ENCODE measurements at places on chromosomes 16 and 17.

DNA sequence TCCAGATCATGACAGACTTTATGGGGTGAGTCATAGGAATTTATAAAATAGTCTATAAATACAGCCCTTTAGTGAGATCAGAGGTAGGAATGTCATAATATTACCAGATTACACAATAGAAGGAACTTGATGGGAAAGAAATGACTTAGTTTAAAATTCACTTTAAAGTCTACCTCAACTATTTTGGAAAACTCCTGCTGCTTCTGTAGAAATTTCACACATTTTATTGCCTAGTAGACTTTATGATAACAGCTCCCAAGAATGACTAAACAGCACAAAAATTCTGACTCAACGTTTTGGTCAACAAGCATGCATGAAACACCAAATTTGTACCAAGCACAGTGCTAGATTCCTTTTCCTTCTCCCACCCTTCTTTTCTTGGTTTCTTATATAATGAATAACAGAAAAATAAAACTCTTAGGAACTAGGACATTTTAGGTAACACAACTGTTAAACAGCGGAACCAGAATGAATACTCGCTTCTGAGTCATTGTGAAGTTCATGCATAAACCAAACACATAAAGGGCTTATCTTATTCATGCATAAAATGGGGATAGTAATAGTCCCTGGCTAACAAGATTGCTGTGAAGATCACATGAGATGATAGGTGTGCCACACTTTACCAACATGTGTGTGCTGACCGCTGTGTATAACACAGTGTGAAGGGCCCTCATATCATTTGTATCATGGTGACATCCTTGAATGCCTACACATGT, 243.9 kb downstream of the CDH8 start:
- no peak for DNase-seq

DNA sequence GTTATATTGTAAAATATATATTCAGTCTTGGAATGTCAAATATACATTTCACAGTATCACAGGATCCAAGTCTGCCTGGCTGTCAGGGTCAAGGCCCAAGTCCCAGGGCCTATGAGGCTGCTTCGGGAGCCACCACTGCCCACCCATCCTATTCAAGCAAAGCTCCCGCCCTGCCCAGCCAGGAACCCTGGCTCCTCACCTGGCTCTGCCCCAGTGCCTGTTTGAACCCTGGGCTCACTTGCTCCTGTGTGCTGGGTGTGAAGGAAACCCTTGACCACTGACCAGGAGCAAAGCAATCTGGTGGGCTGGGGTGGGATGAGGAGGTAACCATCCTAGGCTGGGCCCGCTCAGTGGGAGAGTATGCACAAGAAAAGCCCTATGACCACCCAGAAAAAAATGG, 27.0 kb downstream of the ITGAE start:
- no peak for DNase-seq

DNA sequence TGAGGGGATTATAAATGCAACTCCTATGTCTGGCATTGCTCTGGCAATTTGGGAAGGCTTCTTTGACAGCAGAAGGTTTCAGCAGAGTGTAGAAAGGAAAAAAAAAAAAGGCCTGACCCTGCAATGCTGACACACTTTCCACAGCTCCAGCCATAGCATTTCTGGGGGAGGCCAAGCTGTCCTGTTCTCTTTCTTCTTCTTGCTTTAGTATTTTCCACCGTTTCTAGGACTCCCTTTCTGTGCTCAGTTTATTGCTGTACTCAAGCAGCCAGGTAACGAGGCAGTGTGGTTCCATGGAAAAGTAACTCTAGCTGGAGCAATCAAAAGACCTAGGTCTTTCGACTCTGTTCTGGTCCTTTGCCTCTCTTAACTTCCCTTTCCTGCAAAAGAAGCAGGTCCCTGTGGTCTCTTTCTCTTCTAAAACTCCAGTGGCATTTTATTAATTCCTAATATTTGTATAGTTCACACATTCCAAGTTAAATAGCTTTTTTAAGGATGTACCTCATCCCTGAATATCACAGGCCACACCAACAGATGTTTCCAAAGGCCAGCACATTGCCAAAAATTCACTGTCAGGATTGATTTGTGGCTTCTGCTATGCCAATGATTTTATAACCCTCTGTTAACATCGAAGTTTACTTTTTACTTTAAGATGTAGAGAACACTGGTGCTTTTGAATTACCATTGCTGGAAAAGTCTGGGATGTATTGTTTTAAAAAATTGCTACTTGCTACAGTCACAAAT, 90.3 kb upstream of the BCAR1 start:
- DNase-seq: no peak

DNA sequence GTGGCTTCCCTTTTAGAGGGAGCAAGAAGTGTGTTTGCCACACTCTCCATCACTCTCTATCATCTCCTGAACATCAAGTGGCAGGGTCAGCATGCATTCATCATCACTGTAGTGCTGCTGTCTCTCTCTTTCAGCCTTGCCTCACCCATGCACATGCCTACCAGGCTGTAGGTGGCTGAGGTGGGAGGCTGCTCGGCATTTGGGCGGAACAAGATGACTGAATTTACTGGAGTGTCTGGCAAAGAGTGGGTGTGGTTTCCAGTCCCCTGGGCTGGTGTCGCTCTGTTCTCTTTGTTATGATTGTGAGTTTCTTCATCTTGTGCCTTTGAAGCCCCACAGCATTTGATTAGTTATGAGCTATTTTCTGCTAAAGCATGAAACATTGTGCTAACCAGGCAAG, 541.9 kb upstream of the EEF2KMT start:
- no peak for DNase-seq

DNA sequence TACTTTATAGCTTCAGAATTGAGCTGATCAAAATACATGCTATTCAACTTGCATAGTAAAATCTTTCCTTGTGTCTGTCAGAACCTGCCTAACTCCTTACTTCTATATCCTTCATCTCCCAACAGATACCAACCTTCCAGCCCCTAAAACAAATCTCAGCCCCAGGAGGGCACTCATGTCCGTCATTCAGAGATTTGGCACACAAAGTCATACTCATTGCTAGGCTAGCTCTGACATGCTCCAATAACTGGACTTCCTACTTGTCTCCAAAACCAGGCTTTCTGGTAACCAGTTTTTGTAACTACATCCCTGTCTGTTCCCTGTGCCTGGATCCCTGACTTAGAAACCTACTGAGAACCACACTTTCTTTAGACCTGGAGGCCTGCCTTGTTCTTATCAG, 37.5 kb upstream of the DHX40 start:
- DNase-seq: no peak

- no peak for DNase-seq
Observed at GRCh38 chr16:25988084-25988483, 296.3 kb downstream of the HS3ST4 start.

DNA sequence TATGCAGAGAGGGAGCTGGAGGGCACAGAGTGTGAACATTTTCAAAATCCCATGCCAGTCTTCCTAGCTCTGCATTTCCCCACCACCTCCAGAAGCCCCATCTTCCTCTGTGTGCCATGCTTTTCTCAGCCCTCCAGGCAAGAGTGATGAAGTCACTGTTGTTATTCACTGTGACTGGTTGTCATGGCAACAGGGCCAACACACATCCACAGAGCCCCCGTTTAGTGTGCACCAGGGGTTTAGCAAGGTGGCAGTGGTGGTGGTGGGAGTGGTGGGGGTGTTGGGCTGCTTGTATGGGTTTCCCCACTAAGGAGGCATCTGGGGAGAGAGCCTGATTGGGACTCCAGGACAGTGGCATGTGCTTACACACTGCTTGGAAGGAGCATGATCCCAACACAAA, 309.9 kb upstream of the ASIC2 start:
- DNase-seq: no peak

DNA sequence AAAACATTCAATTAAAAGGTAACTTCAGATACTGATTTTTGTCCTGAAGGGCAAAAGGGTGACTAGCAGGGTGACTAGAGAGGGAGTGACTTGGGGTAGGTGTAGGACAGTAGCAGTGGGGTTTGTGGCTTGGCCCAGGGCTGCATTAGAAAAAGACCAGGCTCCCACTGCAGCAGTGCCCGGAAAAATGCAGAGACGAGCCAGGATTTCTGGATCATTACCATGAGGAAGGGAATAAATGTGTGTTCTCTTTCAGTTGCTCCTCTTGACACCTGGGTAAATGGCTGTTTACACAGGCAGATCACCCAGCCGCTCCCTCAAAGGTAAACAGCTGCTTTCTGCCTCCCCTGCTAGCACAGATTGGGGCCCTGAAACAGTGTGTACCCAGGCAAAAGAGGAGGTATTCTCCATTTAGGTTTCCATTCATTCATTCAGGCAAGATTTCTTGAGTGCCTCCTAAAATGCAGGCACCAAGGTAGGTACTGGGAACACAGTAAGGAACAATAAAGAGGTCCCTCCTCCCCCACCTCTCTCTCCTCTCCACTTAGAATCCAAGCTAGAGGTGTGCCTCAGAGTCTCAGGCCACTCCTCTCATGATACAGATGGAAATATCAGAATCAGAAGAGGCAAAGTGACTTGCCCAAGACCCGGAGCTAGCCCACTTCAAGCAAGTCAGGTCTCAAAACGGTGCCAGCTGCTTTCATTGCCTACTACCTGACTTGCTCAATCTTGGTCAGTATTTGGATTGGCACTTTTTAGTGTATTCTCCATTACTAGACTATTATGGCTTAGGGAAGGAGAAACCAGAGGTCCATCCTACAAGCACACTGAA, 15.2 kb upstream of the TOX3 start:
- no peak for DNase-seq

DNA sequence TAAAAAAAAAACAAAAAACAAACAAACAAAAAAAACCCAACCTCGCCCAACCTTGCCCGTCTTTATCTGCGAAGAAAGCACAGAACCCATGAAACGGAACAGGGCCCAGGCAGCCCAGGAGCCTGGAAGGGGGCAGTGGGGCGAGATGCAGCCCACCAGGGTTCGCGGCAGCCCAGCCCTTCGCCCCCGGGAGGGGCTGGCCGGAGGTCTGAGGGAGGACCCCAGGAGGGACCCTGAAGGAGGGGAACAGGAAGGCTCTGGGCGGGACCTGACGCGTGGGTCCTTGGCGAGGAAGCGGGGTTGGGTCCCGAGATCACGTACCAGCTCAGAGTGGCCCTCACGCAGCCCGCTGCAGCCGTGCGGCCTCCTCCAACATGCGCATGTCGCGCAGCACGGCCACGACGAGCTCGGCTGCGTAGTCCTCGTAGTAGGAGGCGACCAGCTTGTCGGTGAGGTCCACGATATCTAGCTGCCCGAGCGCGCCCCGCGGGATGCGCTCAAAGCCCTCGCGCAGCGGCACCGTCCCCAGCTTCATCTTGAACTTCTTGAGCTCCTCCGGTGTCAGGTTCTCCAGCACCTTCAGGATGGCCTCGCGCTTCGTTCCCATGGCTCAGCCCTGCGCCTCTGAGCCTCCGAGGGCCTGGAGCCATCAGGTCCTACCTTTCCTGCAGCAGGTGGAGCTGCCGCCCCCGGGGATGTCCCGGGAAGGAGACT, at the start of gene PYDC1:
TSS of gene PYDC1 (minus strand) at position 714 of the 714 bp plus-strand sequence. CDS start at position 607, 107 bp downstream.
- no peak for DNase-seq

DNA sequence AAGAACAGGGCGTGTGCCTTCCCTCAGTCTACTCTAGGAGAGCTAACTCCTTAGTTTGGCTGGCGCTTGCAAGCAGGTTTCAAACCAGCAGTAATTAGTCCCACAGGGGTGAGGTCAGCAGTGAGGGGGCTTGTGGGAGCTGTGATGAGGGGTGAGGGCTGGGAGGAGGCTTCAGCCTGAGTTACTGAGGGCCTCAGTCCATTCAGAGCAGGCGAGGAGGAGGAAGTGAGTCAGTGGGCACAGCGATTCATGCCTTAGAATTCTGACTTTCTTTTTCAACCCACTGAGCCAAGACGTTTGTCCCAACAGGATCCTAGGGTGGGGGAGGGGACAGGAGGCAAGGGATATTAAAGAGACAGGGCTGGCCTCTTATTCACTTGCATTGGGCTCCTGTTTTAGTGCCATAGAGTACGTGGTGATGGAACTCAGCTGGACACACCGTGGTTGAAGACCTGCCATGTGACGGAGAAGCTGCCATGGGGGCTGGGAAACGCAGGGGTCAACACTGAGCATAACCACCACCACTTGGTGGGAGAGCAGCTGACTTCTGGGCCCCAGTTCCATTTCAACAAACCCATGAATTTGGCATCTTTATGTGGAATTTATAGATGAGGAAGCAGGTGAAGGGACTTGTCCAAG, 8.3 kb upstream of the ITGA3 start:
- no peak for DNase-seq

- no peak for DNase-seq
Observed at GRCh38 chr17:67412032-67412431, 35.0 kb downstream of the PITPNC1 start.

DNA sequence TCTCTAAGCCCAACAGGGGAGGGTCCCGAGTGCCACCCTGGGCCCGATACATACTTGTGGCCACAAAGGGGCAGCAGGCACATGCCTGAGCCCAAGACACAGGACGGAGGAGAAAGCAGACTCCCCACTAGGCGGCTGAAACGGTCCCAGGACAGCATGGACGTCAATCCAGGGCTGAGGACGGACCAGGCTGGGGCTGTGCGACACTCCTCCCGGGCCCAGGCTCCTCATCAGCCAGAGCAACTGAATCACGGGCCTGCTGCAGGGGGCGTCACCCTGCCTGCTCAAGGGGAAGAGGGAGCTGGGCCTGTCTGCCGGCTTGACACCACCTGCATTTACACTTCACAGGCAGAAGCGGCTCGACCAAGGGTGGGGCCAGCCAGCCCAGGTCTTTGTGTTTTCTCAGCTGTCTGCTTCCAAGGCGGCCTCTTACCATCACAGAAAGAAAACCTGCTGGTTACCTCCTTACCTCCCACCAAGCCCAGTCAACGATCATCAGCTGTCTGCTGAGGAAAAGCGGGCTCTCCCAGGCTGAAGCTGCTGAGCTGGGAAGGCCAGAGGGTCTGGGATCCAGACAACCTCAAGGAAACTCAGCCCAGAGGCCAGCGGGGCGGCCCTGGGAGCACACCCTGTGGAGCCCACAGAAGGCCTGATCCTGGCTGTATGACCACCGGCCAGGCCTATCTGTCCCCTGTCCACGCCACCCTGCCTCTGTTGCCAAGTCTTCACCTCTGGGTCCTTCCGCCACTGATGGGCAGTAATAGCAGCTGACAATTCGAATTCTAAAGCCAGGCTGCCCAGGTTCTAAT, 26.4 kb downstream of the KIFC3 start:
- DNase-seq: no peak

- DNase-seq: no peak
Observed at GRCh38 chr16:10502776-10503175, 77.6 kb downstream of the EMP2 start.

GRCh38 chr16:23110257-23110899, 38.9 kb downstream of the USP31 start:
- no peak for DNase-seq

GRCh38 chr16:11673091-11674000, 5.1 kb downstream of the SNN start:
- DNase-seq: no peak

- no peak for DNase-seq
Observed at GRCh38 chr17:18950944-18951905, 740 bp upstream of the SLC5A10 start.

GRCh38 chr16:11670171-11671131, 2.2 kb downstream of the SNN start:
- DNase-seq: no peak

- DNase-seq: no peak
Observed at GRCh38 chr17:43526886-43527648, 19.1 kb downstream of the ETV4 start.

Measured in stimulated activated CD8-positive, alpha-beta memory T cell treated with anti-CD3 and anti-CD28 coated beads, Interleukin-7, amount 100 ng/mL, for 1 hour (primary cell).